ENCODE measurements at places on chromosomes 3 and 15.

DNA sequence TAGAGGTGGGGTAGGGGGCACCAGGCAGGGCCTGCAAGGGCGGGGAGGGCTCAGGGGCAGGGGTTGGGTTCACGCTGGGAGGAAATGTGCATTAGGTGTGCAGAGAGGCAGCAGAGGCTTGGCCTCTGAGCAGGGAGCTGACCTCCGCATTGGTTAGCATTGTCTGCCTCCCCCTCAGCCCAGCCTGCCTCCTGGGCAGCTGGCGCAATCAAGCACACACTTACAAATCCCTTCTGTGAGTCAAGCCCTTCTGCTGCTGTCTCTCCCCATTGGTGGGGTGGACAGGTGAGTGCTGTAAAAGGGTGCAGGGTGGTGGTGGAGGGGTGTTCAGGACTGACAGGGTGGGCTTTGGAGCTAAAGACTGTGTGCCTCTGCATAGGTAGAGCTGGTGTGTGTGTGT, 9.3 kb downstream of the LOXL1 start:
- no peak for DNase-seq

GRCh38 chr15:27845535-27846369, 253.4 kb downstream of the OCA2 start:
- DNase-seq, result no peak

DNA sequence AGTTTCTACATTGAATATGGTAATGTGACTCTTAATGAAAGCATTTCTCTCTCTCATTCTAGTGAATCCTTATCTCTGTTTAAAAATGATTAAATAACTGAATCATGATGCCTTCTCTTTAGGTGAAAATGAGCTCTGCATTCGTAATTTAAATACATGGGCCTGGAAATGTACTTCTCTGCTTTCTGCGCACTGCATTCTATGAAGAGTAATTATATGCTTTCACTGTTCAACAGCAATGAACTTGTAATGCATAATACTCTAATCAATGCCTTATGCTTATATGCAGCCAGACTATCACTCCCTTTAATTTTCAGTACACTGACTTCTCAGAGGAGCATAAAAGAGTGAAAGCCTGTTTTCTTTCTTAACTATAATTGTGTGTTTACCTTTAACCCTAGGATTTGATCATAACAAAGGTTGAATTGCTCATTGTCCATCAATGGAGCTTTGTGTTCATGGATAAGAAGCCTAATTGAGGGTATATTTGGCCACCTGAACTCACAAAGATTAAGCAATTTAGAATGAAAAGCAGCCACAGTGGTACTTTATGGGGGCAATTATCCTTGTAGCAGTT, 330.8 kb upstream of the PDZRN3 start:
- DNase-seq, result peak; percentile 96

- peak; percentile 74 for DNase-seq
These were observed 74.6 kb downstream of the PRICKLE2 start for GRCh38 chr3:64150623-64151207.

- DNase-seq, result peak; percentile 25
These were observed 69.1 kb downstream of the PEAK1 start for GRCh38 chr15:77350792-77351191.

- no peak for DNase-seq
These were observed 44.6 kb upstream of the ARPP21 start for GRCh38 chr3:35594739-35595138.

GRCh38 chr3:17013050-17013449, 128.3 kb downstream of the PLCL2 start:
- no peak for DNase-seq

GRCh38 chr15:72161361-72162132, 36.0 kb downstream of the GRAMD2A start:
- no peak for DNase-seq

- DNase-seq, result no peak
These were observed 1165.2 kb downstream of the TBL1XR1 start for GRCh38 chr3:176032043-176032442.

DNA sequence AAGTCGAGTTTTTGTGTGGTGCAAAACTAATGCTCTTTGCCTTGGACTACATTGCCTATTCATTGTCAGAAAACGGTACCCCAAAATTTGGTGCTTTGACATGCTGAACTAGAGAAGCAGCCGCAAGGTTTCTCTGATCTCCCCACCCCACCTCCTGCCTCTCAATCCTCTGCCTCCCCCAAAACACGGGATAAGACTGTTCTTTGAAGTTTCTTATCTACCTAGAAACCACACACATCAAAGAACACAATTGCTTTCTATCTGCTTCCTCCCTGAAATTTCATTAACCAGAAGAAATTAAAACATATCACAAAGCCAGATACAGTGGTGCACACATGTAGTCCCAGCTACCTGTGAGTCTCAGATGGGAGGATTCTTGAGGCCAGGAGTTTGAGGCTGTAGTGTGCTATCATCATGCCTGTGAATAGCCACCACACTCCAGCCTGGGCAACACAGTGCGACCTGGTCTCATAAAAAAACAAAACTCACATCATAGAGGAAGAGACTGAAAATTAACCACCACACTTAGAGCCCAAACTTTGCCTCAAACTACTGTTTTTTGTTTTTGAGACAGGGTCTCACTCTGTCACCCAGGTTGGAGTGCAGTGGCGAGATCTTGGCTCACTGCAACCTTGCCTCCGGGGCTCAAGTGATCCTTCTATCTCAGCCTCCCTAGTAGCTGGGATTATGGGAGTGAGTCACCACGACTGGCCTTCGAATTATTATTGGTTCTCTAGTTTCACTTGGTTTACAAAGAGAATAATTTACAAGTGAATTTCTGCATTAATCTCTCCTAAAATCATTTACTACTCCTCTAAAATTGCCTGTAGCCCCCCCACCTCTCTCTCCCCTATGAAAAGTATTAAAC, 2.7 kb upstream of the PCNP start:
- no peak for DNase-seq

- DNase-seq, result no peak
These were observed 97.6 kb downstream of the MEX3B start for GRCh38 chr15:81948222-81948621.

- no peak for DNase-seq
These were observed 828.2 kb upstream of the CFAP20DC start for GRCh38 chr3:59878038-59878427.

GRCh38 chr3:66486646-66487045, 14.2 kb downstream of the LRIG1 start:
- no peak for DNase-seq

DNA sequence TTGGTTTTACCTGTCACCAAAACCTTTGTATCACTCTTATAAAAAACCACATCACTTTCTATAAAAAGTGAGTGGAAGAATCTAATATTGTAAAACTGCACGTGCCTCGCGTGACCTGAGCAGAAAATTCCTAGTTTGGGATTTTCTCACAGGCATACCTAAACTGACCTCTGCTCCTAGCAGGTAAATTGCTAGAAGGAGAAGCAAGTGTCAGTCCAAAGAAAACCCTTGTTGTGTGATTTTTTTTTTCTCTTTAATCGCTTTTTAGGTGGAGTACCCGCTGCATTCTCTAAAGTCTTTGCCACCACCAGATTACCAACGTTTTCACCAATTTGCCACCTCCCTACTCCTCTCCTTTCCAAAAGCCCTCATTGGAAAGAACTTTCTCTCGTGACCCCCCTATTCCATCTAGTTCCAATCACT, 534 bp upstream of the UBE2E1 start:
- no peak for DNase-seq

DNA sequence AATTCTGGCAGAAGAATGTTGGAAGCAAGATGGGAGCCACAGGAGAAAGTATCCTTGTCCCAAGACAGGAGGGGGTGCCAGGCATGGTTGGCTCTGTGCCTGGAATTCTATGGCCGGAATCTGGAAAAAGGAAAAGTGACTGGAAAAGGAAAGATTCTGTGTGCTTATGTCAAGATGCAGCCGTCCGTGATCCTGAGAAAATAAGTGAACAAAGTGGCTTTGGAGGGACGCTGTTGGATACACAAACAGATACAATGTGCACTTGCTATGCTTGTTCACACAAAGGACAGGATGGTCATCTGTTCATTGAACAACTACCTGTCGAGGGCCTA, 28.5 kb upstream of the MUC20 start:
- DNase-seq, result no peak

- DNase-seq, result no peak
These were observed 204.9 kb downstream of the CNTN4 start for GRCh38 chr3:2303566-2303965.

- no peak for DNase-seq
These were observed 31.4 kb upstream of the TKT start for GRCh38 chr3:53287131-53287629.

- DNase-seq, result no peak
These were observed 48.8 kb upstream of the WDR5B start for GRCh38 chr3:122464659-122465058.

DNA sequence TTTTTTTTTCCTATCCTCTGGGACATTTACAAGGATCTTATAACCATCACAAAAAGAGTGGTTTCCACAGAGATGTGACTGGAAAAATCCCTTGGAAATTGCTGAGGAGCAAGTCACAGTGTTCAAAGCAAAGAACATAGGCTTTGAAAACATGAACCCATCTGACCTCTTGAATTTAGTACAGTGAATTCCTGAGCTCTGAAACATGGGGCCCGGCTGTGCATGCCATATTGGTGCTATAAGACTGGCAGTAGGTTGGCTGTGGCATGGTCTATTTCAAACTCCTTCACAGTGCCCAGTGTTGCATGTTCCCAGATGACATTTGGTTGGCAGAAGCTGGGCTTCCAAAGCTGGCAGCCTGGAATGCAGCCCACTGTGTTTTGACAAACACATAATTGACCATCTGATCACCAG, 202.2 kb downstream of the TIGIT start:
- DNase-seq, result no peak

DNA sequence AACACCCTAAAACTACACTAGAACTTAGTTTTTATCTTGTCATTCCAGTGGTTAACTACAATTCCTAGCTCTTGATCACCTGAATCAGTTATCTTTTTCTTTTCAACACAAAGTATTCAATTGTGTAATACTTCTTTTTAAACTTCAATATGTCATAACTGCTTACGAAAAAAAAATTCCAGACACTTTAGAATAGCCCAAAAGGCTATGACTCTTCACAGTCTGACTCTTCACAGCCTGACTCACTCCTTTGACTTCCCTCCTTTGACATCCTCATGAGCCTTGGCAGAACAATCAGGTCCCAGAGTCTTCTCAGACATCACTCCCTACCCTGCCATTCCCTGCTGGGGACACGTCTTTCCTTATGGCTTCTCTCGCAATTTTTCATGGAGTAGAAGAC, 727.1 kb downstream of the ROBO1 start:
- no peak for DNase-seq

DNA sequence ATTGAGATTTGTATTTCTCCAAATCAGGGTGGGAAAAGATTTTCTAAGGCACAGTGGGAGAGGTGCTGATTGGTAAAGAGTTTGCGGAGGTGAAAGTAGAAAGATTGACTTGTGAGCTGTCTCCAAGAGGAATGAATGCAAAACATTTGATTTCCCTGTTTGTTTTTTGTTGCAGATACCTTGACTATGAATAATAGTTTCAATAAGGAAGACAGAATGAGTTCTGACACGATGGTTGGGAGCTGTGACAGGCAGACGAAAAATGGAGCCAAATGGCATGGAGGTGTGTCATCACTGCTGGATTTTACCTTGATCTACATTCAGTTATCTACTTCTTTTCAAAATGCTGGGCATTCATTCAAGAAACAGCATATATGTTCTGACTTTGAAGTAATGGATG, 145.1 kb downstream of the NFKBIZ start:
- no peak for DNase-seq

- no peak for DNase-seq
These were observed 74.7 kb upstream of the SOX2 start for GRCh38 chr3:181637056-181637455.

DNA sequence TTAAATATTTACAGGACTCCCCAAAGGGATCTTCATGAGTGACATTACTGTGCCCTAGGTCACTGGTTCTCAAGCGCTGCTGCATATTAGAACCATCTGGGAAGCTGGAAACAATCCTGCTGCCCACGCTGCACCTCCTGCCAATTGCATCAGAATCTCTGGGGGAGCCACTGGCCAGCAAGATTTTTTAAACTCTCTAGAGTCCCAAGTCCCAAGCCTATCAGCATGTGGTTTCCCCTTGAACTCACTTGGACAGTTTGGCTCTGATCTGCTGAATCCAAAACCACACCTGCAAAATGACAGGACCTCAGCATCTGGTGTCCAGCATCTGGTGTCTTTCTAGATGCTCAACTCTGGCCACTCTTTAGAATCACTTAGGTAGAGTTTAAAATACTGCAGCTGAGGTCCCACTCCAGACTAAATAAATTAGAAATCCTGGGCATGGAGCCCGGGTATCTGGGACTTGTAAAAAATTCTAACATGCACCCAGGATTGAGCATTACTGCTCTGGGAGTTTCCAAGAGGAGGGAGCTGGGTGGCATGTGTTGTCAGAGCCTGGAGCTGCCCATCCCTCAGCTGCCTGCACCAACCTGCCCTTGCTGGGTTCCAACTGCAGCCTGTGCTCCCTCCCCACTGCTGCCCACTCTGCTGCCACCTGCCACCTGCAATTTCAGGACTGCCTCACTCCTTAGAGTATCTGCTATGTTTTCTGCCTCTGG, 311.3 kb downstream of the SLC9A9 start:
- DNase-seq, result no peak

DNA sequence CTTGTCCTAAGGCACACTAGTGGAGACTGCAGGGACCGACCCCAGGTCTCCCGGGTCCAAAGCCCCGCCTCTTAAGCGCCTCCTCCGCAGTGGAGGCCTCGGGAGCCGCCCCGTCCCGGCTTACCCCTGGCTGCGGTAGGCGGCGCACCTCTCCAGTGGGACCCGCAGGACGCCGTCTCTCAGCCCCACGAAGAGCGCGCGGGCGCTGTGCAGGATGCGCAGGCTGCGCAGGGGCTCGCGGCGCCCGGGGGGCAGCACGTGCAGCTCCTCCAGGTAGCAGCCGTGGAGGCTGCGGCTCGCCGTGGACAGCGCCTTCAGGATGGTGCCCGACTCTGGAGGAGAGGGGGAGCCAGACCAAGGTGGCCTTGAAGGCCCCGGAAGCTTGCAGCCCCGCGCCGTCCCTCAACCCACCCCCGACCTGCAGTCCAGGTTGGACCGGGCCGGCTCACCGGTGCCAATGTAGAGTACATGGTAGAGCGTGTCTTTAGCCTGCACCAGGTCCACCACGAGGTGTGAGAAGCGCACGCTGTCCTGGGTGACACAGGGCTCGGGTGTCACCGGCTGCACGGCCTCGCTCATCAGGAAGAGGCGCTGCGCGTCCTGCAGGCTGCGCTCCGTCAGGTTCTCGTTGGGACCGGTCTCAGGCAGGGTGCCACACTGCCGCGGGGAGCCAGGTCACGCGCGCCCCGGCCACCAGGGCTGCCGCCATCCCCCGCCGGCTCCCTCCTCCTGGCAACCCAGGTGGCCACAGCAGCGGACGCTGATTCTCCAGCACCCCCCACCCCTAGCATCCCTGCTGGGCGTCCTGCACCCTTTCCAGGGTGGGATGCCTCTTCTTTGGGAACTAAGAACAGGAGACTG, 105.5 kb downstream of the SEMA5B start:
- no peak for DNase-seq
